ENCODE measurements at places on chromosomes 11 and 22. TPM values are rescaled to one million over a fixed set of nuclear protein-coding genes. Genes with fewer than 3 reads are reported as not detected.

DEFB131B gene
- total RNA-seq: not detected

ASRGL1 gene
- 7.1 TPM for total RNA-seq

CD81 gene
- 382 TPM for total RNA-seq

SHANK3 gene
- 9.8 TPM for total RNA-seq

LIF gene
- total RNA-seq: 0.87 TPM

PARVG gene
- 15.3 TPM for total RNA-seq

TBX1 gene
- total RNA-seq: 0.72 TPM

RIBC2 gene
- total RNA-seq: 0.30 TPM

P2RY2 gene
- 9.8 TPM for total RNA-seq

LRRC51 gene
- 14.7 TPM for total RNA-seq

UPK2 gene
- not detected for total RNA-seq

CDC42BPG gene
- total RNA-seq: 9.1 TPM

CHRDL2 gene
- total RNA-seq: not detected

RIC3 gene
- 18.6 TPM for total RNA-seq

MRGPRD gene
- not detected for total RNA-seq

ZNF280B gene
- 2.2 TPM for total RNA-seq

PANX2 gene
- total RNA-seq: 1.3 TPM

UPK3A gene
- total RNA-seq: not detected

DNA sequence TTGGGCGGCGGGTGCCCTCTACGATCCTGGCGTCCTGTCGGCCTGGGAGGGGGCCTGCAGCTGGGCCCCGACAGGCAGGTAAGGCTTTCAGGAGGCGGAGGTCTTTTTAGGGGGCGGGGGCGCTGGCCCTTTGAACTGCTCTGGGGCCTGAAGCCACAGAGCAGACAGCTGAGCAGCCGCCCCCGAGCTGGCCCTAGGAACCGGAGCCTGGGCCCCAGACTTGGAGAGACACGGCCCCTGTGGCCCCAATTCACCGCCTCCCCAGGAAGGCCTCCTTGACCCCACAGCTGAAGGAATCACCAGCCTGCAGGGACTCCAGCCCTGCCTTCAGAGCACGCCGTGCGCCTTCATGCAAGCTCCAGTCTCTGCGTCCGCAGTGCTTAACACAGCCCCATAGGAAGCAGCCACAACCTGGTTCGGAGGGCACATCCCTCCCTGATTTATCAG lies 618 bp upstream of the CERK start:
- H3K27me3 ChIP-seq: no peaks in the 10 kb centered on the region
- peak overlapping the region; percentile 73 for H3K4me3 ChIP-seq
- H3K4me1 ChIP-seq: peaks cover 48% of the 10 kb centered on the region
- H3K27ac ChIP-seq: peak overlapping the region; percentile 79
- H3K36me3 ChIP-seq: no peaks in the 10 kb centered on the region
- DNase-seq: peak; percentile 53

- no peak overlapping the region for H3K27ac ChIP-seq
- H3K36me3 ChIP-seq: no peaks in the 10 kb centered on the region
- H3K4me3 ChIP-seq: no peak overlapping the region
- no peak for DNase-seq
These were observed 829 bp upstream of the APOC3 start for GRCh38 chr11:116828632-116829524.

- H3K27me3 ChIP-seq: no peaks in the 10 kb centered on the region
- no peaks in the 10 kb centered on the region for H3K36me3 ChIP-seq
- DNase-seq: no peak
- no peak overlapping the region for H3K4me3 ChIP-seq
These were observed 59.9 kb downstream of the PAK1 start for GRCh38 chr11:77413850-77414460.

DNA sequence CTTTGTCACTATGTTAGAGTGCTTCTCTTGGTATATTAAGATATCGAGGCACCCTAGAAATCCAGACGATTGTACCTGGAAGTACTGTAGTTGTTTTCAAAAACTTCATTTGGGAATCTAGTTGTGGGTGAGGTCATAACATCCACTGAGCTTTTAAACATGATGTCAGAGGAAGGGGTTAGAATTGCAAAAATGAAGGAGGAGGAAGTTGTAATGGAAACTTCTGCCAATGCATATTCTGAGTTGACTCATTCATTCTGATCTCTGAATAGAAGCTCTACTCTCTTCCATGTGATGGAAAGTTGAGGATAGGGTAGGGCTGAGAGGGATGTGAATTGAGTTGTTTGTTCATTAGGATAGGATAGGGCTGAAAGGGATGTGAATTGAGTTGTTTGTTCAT lies 7.7 kb downstream of the CD44 start:
- H3K4me1 ChIP-seq: no peaks in the 10 kb centered on the region
- no peak overlapping the region for H3K4me3 ChIP-seq
- no peak for DNase-seq
- H3K27me3 ChIP-seq: no peaks in the 10 kb centered on the region
- H3K27ac ChIP-seq: no peak overlapping the region

GRCh38 chr11:59607703-59608454 lies 7.7 kb downstream of the OSBP start:
- no peak overlapping the region for H3K27ac ChIP-seq
- H3K4me3 ChIP-seq: no peak overlapping the region
- H3K4me1 ChIP-seq: peaks cover 40% of the 10 kb centered on the region

- no peaks in the 10 kb centered on the region for H3K36me3 ChIP-seq
- no peaks in the 10 kb centered on the region for H3K27me3 ChIP-seq
- no peak overlapping the region for H3K4me3 ChIP-seq
- H3K4me1 ChIP-seq: no peaks in the 10 kb centered on the region
These were observed 41.4 kb upstream of the PHF21A start for GRCh38 chr11:46162700-46163099.

DNA sequence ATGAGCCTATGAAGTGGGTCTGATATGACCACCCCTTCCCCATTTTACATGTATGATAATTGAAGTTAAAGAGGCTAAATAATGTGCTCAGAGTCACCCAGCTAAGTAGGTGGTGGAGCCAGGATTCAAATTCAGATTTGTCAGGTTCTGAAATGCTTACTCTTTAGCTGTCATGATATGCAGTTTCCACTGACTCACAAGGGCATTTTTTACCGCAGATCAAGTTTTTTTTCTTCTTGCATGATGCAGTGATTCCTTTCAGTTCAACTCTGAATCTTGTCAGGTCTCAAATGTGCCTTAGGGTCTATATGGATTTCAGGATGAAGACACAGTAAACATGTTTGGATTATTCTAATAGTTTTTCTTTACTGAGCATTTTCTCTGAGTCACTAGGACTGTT lies 12.6 kb upstream of the TRIM44 start:
- H3K27ac ChIP-seq: no peak overlapping the region
- H3K4me3 ChIP-seq: no peak overlapping the region
- H3K36me3 ChIP-seq: no peaks in the 10 kb centered on the region
- H3K27me3 ChIP-seq: no peaks in the 10 kb centered on the region
- no peak for DNase-seq

- DNase-seq: no peak
- H3K4me3 ChIP-seq: no peak overlapping the region
- H3K27ac ChIP-seq: peak overlapping the region; percentile 24
- H3K27me3 ChIP-seq: no peaks in the 10 kb centered on the region
These were observed 92.0 kb downstream of the SGSM3 start for GRCh38 chr22:40462195-40462984.

DNA sequence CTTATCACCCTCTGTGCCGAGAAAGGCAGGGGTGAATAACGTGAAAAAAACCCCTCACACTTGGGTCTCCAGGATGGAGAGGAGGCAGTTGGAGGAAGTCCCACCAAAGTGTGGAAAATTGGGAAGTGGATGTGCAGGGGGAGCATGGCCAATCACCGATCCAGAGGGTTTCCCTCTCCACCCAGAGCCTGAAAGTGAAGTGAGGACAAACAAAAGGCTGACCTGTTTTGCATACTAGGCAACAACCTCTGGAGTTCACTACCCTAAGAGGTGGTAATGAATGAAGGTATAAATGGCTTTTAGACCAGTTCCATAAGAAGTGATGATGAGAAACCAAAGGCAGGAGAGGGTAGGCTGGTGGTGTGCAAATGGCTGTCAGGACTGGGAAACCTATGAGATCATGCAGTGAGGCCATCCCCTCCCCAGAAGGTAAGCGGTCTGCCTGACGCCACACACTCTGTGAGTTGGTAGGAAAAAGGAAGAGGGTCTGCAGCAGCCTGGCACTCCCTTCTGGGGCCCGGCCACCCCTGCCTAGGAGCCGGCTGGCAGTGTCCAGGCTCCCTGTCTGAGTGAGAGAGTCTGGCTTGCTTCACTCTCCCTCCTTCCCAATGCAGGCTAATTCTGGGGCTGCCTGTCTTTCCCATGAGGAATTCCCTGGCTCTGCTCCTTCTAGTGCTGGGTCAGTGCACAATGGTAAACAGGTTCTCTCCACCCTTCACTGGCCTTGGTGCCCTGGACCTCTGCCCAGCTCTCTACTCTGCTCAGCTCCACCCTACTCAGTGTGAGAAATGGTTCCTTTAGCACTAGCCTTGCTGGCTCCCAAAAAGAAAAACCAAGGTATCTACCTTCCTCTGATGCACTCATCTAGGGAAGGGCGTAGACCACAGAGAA lies 15.6 kb downstream of the TBC1D10A start:
- H3K27ac ChIP-seq: peak overlapping the region; percentile 59
- peaks cover 93% of the 10 kb centered on the region for H3K4me1 ChIP-seq
- no peaks in the 10 kb centered on the region for H3K27me3 ChIP-seq

DNA sequence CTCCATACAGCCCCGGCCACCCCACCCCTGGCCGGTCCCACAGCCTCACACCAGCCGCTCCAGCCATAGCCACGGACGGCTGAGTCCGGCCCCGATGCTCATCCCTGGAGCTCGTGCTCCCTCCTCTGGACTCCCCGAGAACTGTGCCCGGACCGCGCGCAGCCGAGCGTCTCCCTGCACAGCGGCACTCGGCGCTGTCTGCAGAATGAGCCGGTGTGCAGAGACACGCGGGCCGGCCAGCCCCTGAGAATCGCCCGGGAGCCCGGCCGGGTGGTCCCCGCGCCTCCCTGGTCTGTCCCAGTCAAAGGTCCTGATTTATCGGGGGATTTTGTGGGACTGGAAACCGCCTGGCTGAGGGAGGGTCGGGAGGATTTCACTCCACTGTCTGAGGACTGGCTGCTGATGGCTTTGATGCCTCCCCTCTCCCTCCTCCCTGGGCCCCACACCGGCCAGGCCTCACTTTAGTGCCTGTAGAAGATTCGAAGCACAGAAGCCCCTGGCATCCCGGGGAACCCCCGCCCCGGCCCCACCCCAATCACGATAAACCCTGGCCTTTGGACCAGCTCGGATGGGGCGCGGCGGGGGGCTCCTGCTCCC lies 102.7 kb downstream of the BRD1 start:
- H3K4me3 ChIP-seq: peak overlapping the region; percentile 29
- no peaks in the 10 kb centered on the region for H3K4me1 ChIP-seq
- H3K27ac ChIP-seq: no peak overlapping the region
- peak; percentile 56 for DNase-seq
- H3K36me3 ChIP-seq: no peaks in the 10 kb centered on the region

GRCh38 chr11:107252429-107253161 lies 205.0 kb downstream of the CWF19L2 start:
- H3K36me3 ChIP-seq: no peaks in the 10 kb centered on the region
- H3K27ac ChIP-seq: no peak overlapping the region
- H3K27me3 ChIP-seq: no peaks in the 10 kb centered on the region
- no peak for DNase-seq
- H3K4me1 ChIP-seq: no peaks in the 10 kb centered on the region

GRCh38 chr11:119513806-119514170 lies 90.8 kb upstream of the THY1 start:
- no peak overlapping the region for H3K27ac ChIP-seq
- H3K27me3 ChIP-seq: no peaks in the 10 kb centered on the region
- no peak overlapping the region for H3K4me3 ChIP-seq
- no peaks in the 10 kb centered on the region for H3K4me1 ChIP-seq

- H3K27ac ChIP-seq: no peak overlapping the region
- H3K4me1 ChIP-seq: no peaks in the 10 kb centered on the region
- no peak overlapping the region for H3K4me3 ChIP-seq
- H3K36me3 ChIP-seq: no peaks in the 10 kb centered on the region
- no peaks in the 10 kb centered on the region for H3K27me3 ChIP-seq
These were observed 21.1 kb downstream of the FXYD6 start for GRCh38 chr11:117855186-117855845.

DNA sequence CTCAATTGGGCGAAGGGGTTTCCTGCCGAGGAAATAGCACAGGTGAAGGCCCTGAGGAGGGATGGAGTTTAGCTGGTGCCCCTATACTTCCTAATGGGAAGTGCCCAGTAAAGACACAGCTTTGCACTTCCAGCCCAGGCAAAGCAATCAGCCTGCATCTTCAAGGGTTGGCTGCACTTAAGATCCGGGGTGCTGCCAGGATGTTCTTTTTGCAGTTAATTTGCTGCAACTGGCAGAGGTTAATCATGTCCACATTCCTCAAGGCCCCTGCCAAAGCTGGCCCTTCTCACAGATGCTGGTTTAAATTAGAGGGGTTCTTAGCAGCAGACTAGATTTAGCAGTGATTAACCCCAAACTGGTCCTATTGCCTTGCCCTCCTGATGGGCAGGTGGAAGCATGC lies 137.7 kb upstream of the NAV2 start:
- H3K36me3 ChIP-seq: no peaks in the 10 kb centered on the region
- H3K27ac ChIP-seq: no peak overlapping the region
- H3K4me3 ChIP-seq: no peak overlapping the region
- peaks cover 4% of the 10 kb centered on the region for H3K4me1 ChIP-seq

DNA sequence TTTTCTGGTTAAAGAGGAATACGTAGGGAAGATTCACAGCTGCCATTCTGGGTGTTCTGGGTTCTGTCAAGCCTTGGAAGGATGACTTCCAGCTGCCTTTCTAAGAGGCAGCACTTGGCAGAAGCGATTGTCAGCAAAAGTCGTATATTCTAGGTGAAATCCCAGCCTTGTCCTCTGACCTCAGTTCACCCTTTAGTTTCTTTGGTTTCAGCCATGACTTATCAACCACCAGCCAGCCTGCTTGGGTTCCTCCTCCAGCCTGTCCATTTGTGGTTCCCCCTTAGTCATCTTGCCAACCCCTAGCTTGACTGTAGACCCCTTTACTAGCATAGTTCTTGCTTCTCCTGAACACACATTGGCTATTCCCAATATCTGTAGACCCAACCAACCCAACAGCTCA lies 102.3 kb upstream of the CD44 start:
- no peaks in the 10 kb centered on the region for H3K4me1 ChIP-seq
- no peak for DNase-seq
- no peaks in the 10 kb centered on the region for H3K27me3 ChIP-seq
- no peaks in the 10 kb centered on the region for H3K36me3 ChIP-seq
- no peak overlapping the region for H3K4me3 ChIP-seq

- H3K4me1 ChIP-seq: no peaks in the 10 kb centered on the region
- H3K27me3 ChIP-seq: peaks cover 2% of the 10 kb centered on the region
- H3K27ac ChIP-seq: no peak overlapping the region
- no peak for DNase-seq
- H3K36me3 ChIP-seq: no peaks in the 10 kb centered on the region
- H3K4me3 ChIP-seq: no peak overlapping the region
These were observed 88.5 kb upstream of the SYT13 start for GRCh38 chr11:45374653-45375059.

- H3K27ac ChIP-seq: no peak overlapping the region
- H3K27me3 ChIP-seq: no peaks in the 10 kb centered on the region
- no peaks in the 10 kb centered on the region for H3K36me3 ChIP-seq
- no peak overlapping the region for H3K4me3 ChIP-seq
- no peaks in the 10 kb centered on the region for H3K4me1 ChIP-seq
These were observed 37.1 kb upstream of the OR8B8 start for GRCh38 chr11:124482362-124483147.

GRCh38 chr11:115428306-115428705 lies 75.9 kb downstream of the CADM1 start:
- no peak overlapping the region for H3K4me3 ChIP-seq
- H3K36me3 ChIP-seq: no peaks in the 10 kb centered on the region
- H3K27me3 ChIP-seq: no peaks in the 10 kb centered on the region
- no peaks in the 10 kb centered on the region for H3K4me1 ChIP-seq
- DNase-seq: no peak

- H3K36me3 ChIP-seq: no peaks in the 10 kb centered on the region
- no peaks in the 10 kb centered on the region for H3K27me3 ChIP-seq
- no peaks in the 10 kb centered on the region for H3K4me1 ChIP-seq
- H3K27ac ChIP-seq: no peak overlapping the region
These were observed 10.0 kb upstream of the PRR5 start for GRCh38 chr22:44691796-44692661.
